ENCODE measurements at places on chromosomes 7 and 10.

DNA sequence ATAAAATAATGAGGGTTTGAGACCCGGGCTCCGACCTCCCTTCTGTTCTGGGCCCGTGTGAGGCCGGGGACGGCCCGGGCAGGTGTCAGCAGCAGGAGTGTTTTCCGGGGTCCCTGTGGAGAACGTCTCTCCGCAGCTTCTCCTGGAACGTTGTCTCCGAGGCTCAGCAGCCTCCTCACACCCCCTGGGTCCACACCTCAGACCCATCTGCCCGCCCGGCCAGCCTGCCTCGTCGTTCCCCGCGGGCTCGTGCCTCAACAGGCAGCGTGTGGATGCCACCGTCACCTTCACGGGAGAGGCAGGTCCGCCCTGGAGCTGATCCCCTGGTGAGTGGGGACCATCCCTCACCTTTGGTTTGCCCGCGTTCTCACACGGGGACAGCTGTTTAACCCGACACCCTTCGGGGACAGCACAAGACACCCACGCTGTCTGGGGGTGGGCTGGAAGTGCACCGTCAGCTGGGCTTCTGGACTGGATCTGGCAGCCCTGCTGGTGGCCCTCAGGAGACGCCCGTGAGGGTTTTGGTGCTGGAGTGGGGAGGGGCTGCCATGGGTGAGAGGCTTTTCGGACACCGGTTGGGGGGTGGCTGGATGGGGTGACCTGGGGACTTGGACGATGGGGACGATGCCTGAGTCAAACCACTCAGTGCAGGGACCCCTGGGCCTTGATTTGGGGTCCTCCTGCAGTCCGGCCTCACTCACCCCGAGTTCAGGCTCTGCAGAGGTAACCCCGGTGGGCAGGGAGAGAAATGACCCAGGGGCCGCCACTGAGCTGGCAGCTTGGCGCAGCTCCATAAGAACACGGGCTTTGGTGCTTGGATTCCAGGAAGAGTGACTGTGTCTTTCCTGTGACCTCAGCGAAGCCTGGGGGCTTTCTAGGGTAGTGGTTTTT, 131.7 kb downstream of the DNAJB6 start:
- DNase-seq = no peak

- DNase-seq = no peak
Observed at GRCh38 chr7:148031019-148031418, 559.5 kb upstream of the C7orf33 start.

- peak; percentile 99 for DNase-seq
Observed at GRCh38 chr10:110919349-110919931, at the start of gene SHOC2. SHOC2 (plus strand) TSS chr10:110919604; CDS start chr10:110964359, 44,755 bp downstream.

GRCh38 chr10:60669501-60669900, 108.8 kb upstream of the CDK1 start:
- DNase-seq = no peak

DNA sequence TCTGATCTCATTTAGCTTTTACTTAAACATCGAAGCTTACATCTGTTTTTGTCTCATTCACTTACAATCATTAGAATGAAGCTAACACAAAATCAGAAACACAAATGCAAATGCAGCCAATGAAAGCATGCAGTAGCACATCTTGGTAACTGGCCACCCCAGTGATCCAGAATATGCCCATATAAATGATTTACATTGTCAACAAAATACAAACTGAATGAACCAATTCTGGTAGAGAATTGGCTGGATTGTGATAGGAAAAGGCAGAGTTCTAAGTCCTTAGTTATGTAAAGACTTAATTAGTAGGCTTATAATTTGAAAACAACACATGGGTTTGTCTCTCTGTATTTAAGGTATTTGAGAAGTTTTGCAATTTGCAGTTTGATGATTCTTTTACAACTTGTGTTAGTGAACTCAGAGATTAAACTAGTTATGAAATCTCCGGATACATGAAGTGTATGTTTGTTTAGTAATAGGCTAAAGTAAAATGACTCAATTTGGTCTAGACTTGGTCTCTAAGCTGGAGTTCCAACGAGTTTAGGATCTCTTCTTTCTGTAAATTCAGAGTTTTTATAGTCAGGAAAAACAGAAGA, 21.2 kb downstream of the TECTB start:
- DNase-seq = no peak

GRCh38 chr7:105402221-105403095, 13.7 kb upstream of the SRPK2 start:
- DNase-seq = no peak

GRCh38 chr7:100433592-100434296, 2.6 kb downstream of the PPP1R35 start:
- DNase-seq = no peak

GRCh38 chr10:11546581-11546980, 64.9 kb downstream of the USP6NL start:
- no peak for DNase-seq

GRCh38 chr10:5616046-5616445, 50.3 kb downstream of the ASB13 start:
- DNase-seq = no peak

- no peak for DNase-seq
Observed at GRCh38 chr7:120743128-120743527, 114.8 kb downstream of the TSPAN12 start.

DNA sequence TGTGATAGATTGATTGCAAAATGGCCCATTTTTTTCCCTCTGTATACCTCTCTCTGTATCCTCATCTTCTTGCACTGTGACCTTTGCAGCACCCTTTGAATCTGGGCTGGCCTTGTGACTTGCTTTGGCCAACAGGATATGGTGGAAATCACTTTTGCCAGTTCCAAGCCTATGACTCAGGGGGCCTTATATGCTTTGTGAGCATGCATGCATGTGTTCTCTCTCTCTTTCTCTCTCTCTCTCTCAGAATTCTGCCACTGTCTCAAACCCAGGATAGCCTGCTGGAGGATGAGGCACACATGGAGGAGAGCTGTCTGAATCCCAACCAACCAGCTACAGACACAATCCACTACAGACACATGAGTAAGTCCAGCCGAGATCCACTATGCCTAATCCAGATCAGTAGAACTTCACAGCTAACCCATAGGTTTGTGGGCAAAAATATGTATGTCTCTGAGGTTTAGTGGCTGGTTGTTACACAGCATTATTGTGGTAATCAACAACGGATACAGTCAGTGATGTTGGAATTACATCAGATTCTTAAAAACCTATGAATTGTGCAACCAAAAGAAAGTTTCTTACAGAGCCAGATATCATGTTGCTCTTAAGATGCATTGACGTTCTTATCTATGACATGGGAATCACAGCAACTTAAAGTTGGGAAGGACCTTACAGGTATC, 41.8 kb upstream of the ABCB4 start:
- no peak for DNase-seq

GRCh38 chr10:119546009-119546408, 3.5 kb upstream of the RGS10 start:
- DNase-seq = no peak

DNA sequence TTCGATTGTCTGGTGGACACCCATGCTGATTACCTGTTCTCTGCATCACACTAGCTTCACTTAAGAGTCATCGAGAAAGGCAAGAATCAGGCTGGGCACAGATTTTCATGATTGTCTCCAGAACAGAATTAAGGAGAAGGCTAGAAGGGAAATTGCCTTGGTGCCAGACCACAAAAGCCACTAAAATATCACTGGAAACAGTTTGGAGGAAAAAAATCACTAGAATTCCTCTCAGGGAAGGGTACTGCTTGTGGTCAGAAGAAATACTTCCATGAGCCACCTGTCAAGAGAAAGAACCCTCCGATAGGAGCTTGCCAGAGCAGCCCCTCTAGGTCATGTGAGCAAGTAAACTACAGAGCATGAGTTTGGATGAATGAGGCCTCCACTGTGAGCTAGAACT, 269.3 kb upstream of the TEX47 start:
- no peak for DNase-seq

- DNase-seq = no peak
Observed at GRCh38 chr7:37571806-37572205, 111.8 kb upstream of the GPR141 start.

DNA sequence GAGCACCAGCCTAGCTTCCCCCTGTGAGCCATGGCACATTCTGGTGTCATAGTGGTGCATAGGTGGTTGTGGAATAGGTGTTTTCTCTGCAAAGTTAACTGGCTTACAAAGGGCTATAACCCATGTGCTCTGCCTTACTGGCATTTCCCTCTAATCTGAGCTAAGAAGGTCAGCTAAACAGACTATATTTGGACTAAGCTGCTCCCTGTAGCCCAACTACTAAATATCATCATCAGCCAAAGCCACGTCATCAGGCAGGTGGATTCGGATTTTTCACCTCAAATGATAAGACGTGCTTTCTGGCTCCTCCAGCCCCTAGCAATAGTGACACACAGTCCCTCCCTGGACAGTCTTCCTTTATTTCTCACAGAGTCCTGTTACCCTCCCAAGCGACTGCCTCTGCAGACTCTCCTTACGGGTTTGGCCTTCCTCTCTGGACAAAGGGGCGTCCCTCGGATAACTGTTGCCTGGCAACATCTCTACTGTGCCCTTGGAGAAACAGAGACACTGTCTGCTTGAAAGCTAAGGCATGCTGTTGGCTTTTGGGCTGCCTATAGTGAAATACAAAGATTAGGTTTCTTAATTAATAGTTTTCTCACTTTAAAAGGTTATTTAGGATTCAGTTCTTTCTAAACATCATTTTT, 9.1 kb downstream of the SLC13A4 start:
- no peak for DNase-seq

- peak; percentile 60 for DNase-seq
Observed at GRCh38 chr7:108459922-108460551, 3.8 kb upstream of the NRCAM start.

DNA sequence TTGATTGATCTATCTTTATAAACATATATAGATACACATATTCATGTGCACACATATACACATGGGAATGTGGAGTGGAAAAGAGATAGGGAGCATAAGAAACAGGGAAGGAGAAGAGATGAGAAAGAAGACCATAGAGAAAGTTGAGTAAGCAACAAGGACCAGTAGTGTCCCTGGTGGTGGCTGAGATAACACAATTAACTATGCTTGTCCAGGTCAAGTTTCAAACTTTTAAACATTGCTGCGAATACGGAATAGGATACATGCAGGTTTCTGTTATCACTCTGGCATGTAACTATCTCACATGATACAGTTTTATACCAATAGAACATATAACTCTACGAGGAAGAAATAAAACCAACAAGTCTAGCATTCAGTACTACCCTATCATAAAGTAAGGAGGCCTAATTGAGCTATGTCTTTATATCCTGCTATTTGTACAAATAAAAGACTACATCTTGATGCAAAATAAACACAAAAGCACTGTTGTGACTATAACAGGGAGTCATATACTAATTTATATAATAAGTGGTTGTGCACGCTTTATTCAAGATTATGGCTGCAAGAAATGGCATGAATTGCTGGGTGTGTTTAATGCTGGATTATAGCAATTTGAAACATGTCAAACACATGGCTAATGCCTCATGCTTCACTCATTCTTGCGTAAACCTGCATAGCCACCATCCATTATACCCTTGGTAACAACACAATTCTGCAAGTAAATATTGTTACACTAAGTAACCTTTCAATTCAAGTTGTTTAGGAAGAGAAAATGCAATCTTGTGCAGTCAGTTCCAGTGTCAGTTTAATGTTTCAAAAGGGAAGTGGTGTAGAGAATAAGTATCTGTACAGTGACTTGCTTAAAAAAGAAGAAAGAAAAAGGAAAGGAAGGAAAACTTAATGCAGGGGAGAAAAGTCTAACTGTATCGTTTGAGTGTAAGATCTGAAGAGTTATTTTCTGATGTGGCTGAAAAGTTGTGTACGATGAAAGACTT, 8.2 kb downstream of the FOXP2 start:
- DNase-seq = no peak

GRCh38 chr7:140225562-140226249, 48.9 kb upstream of the KDM7A start:
- peak; percentile 39 for DNase-seq

DNA sequence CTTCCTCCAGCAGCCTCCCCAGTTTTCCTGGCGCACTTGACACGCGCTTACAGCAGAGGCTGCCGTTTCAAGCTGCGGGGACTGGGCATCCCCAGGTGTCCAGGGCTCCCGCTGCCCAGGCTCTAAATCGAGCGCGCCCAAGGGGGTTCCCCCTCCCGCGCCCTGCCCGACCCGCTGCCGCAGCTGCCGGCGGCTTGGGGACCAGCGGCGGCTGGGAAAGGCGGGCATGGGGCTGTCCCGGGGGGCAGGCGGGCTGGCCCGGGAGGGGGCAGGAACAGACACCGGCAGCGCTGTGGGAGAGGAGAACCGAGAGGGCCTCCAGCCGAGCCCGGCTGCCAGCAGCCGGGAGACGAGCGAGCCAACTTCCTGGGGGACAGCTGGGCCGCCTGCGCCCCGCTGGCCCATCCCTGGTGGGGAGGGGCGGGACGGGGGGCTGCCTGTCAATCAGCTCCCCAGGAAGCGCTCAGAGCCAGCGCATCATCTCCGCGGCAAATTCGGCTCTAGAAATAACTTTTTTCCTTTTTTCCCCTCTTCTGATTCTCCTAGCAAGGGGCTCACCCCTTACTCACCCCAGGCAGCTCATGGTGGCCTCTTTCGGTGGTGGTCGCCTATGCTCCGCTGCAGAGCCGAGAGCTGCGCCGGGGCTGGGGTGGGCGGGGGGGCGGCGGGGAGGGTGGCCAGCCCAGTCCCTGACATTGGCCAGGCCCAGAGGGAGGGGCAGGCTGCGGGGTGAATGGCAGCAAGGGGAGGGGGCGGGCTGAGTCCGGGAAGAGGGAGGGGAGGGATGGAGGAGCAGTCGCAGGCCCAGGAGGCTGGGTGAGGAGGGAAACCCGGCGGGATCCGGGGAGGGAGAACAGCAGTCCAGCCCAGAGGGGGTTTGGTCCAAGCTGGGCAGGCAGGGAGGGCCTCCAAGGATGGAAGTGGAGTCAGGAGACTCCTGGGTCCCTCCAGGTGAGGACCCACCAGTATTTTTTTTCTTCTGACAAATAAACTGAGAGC, 14.7 kb downstream of the GRID2IP start:
- DNase-seq = peak; percentile 21

- no peak for DNase-seq
Observed at GRCh38 chr10:97529685-97530465, 31.2 kb downstream of the UBTD1 start.

- no peak for DNase-seq
Observed at GRCh38 chr10:98262571-98262970, 5.4 kb downstream of the LOXL4 start.

- no peak for DNase-seq
Observed at GRCh38 chr10:112448888-112449287, 1.9 kb downstream of the VTI1A start.

GRCh38 chr10:132564249-132564605, 26.6 kb downstream of the INPP5A start:
- no peak for DNase-seq

- no peak for DNase-seq
Observed at GRCh38 chr7:126339813-126340212, 912.9 kb downstream of the GRM8 start.

GRCh38 chr7:128150223-128150865, 90.7 kb upstream of the LEP start:
- no peak for DNase-seq

GRCh38 chr10:112232670-112233069, 49.1 kb upstream of the GPAM start:
- DNase-seq = no peak

Measured in dorsolateral prefrontal cortex (tissue), 122 donors.